ENCODE measurements at places on chromosomes 7 and 10.

- no peak for DNase-seq
Observed at GRCh38 chr7:131610007-131610406, 53.6 kb upstream of the PODXL start.

DNA sequence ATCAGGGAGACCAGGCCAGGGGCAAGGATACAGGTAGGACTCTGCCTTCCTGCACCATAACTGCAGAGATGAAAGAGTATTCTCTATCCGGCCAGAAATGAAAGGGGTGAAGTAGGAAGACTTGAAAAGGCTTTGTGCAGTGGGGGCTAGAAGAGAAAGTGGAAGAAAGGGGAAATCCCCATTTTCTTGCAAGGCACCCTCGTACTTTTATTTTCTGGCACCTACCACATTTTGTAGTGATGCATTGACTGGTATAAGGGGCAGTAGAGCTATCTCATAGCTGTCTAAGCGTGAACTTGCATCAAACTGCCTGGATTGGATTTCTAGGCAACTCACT lies 752 bp upstream of the CAMK2G start:
- peak; percentile 42 for DNase-seq

DNA sequence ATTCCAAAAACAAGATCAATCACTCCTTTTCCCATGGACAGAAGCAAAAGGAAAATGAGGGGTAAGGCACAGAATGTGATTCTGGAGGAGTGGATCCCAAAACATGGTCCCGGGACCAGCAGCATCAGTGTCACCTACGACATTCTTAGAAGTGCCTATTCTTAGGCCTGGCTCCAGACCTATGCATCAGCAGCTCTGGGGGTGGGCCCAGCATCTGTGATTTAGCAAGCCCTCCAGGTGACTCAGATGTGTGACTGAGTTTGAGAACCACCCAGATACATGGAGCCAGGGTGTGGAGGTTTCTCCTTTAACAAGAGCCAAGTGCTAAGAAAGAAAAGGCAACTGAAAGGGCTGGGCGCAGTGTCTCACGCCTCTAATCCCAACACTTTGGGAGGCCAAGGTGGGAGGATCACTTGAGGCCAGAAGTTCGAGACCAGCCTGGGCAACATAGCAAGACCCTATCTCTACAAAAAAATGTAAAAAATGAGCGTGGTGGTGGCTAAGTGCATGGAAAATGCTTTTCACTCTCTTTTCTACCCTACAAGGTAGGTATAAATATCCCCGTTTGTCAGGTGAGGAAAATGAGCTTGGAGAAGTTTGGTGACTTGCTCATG lies 17.1 kb upstream of the ARPC1A start:
- no peak for DNase-seq

- no peak for DNase-seq
Observed at GRCh38 chr10:48476279-48476982, 128.4 kb downstream of the ARHGAP22 start.

DNA sequence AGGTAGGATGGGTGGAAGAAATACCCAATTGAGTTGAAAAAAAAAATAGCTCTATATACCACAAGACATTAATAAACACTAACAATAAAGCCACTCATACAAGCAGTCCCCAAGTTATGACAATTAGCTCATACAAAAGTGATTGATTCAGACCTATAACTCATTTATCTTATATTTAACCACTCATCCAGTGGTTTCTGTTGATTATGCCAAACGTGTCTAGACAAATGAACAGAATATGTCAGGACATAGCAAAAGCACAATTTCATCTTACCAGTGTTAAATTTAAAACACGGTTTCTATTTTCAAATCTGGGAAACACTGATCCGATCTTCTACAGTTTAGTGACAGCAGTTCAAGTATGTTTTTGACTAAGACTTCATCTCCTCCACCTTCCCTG lies 17.0 kb downstream of the ABI1 start:
- no peak for DNase-seq

DNA sequence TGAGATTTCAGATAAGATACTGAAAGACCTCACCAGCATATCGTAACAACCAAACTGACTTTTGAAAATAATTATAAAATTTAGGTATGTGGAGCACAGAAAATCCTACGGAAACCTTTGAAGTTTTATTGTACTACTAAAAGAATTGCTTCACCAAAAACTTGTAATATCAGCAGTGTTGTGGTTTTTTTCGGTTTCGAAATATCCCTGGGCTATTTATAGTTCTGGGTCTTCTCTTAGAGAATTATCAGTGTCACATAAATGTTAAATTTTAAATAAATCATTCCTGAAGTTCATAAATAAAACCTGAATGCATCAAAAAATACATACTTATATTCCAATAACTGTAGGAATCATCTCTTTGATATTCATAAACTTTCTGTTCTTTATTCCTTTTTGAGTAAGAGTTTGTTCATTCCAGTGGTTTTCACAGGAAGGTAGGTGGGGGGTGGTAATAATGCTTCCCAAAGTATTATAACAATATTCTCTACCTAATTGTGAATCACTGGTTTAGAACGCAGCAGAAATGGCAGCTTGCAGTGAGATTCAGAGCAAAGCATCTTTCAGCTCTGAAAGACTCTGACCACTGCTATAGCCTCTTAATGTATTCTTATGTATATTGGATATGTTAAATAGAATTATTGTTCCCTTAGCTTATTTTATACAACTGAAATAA lies 60.2 kb downstream of the ZNF277 start:
- no peak for DNase-seq
